NCI-H1930 (cell line): ENCODE measurements at places on chromosomes 6 and 20.

DNA sequence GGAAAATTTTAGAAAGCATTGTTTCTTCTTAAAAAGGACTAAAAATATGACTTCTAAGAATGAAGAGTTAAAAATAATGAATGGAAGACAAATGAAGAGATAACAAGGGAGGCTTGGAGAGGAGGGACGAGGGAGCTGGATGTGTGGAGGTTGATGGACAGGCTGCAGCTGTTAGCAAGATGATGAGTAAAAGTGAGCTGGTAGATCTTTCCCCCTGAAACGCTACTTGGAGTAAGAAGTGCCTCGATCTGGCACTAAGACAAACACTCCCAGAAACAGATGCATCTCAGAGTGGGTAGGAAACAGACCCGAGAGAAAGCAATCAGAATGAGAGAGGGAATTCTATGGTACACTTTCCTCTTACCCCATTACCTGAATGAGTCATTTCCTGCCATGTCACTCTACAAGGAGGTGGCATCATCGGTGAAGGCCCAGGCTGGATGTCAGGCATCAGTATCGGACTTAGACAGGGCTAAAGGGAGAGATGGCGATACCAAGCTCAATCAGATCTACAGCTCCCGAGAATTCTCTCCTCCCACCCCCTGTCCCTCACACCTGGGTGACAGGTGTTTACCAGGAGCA lies 154.1 kb upstream of the BMP2 start:
- DNase-seq, result no peak

DNA sequence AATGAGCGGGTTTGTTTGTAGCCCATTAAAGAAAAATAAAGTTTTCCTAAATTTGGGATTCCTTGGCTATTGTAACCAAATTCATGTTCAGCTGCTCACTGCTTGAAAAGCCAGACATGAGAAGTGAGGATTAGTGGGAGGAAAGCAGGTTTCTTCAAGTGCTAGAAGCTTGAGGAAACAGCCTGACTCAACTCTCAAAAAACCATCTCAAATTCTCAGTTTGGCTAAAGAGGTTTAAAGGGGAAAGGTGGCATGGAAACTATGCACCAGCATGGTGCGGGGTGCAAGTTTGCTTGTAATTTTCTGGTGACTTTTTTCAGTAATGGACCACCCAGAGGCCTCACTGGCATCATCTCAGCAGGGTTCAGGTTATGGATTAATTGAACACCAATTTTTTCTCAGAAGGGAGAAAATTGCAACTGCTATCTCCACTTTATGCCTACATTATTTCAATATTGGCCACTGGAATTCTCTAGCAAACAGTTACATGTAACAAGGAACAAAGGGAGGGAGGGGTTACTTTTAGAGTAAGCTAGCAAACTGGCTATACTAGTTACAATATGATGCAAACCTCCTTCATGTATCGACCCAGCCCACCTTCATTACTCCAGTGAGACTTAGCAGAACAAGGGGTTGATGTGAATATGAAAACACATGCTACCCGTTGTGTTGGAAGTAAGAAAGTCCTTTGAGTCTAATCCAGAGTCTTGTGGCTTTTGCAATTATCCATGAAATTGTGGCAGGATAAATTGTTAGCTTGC lies 85.0 kb upstream of the IFNGR1 start:
- no peak for DNase-seq

GRCh38 chr6:37160922-37161778 lies 8.8 kb upstream of the PIM1 start:
- no peak for DNase-seq

GRCh38 chr6:1181939-1182605 lies 129.8 kb upstream of the FOXQ1 start:
- no peak for DNase-seq

- DNase-seq, result no peak
These were observed 153.3 kb downstream of the SCML4 start for GRCh38 chr6:107670792-107671199.

- no peak for DNase-seq
These were observed 100.9 kb downstream of the RNASET2 start for GRCh38 chr6:166855416-166855815.

GRCh38 chr6:29792123-29793035 lies 35.2 kb upstream of the HLA-G start:
- no peak for DNase-seq

DNA sequence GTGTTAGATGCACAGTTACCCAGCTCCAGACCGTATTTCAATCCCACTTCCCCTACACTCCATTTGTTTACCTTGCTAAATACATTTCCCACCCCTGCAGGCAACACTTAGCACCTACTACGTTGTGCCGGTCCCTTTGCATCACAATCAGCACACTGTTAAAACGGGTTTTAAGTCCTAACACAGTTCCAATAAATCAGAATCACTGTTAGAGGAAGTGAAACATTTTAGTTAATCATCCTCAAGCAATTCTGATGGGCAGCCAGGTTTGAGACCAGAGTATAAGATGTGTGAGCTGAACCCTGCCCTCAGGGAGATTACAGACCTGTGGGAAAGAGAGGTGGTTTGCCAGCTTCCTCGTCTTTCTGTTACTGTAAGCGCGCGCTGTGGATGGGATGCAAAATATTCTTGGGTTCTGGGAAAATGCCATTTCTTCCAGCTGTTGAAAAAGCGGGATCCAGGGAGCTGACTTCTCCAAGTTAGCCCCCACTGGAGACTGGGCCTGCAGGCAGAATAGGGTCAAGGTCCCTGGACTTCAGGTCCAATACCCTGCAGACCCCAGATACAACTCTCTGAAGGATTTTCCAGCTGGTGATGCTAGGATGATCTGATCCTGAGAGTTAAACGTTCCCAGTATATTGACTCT lies 3.1 kb downstream of the ZCCHC3 start:
- no peak for DNase-seq

DNA sequence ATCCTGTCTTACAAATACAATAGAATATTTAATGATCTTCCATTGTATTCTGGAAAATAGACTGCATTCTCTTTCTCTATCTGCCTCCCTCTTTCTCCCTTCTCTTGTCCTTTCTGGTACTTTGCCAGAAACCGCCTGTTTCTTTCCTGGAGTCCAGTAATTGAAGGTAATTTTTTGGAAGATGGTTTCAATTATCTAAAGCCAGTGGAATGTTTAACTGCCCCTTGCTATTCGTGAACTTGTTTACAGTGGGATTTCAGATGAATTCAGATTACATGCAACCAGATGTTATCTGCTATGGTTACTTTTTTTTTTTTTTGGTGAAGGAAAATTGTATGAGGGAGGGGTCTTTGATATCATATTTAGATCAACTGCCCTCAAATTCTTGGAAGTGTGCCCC lies 655.5 kb upstream of the FLRT3 start:
- no peak for DNase-seq

GRCh38 chr6:124482071-124482491 lies 480.2 kb upstream of the RNF217 start:
- DNase-seq, result no peak

DNA sequence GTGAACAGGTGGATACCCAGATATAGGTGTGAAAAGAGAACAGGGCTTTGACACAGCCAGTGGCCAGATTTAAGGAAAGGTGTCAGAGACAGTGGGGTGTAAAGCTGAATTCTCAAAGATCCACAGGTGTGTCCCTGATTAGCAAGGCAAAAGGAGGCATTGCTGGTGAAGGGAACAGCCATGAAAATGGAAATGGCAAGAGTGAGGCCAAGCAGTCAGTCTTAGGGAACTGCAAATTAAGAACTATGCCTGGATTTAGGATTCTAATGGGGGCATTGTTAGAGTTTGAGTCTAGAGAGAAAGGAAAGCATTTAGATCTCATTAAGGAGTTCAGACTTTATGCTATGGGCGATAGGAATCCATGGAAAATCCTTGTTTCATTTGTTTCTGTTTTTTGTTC lies 789.2 kb downstream of the MAFB start:
- no peak for DNase-seq

- DNase-seq, result no peak
These were observed 82.2 kb downstream of the COL19A1 start for GRCh38 chr6:69948479-69949114.
